ENCODE measurements at places on chromosomes 3 and 15.

GRCh38 chr3:64336488-64336887 is 111.2 kb upstream of the PRICKLE2 start:
- no peak for DNase-seq

DNA sequence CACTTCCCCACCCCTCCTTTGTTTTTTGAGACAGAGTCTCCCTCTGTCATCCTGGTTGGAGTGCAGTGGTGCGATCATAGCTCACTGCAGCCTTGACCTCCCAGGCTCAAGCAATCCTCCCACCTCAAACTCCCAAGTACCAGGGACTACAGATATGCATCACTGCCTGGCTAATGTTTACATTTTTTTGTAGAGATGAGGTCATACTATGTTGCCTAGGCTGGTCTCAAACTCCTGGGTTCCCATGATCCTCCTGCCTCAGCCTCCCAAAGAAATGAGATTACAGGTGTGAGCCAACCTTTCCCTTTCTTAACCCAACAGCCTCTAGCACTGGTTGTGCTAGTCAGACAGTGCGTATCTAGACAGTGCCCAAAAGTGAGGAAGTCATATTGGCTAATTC is 6.4 kb upstream of the GATM start:
- no peak for DNase-seq

- DNase-seq = no peak
These were observed 2.4 kb upstream of the C3orf20 start for GRCh38 chr3:14672588-14672987.

- DNase-seq = no peak
These were observed 4.6 kb upstream of the P2RY14 start for GRCh38 chr3:151282921-151283320.

GRCh38 chr3:120214176-120214575 is 70.8 kb downstream of the GPR156 start:
- no peak for DNase-seq

GRCh38 chr3:12318758-12319621 is 30.1 kb downstream of the PPARG start:
- DNase-seq = no peak

DNA sequence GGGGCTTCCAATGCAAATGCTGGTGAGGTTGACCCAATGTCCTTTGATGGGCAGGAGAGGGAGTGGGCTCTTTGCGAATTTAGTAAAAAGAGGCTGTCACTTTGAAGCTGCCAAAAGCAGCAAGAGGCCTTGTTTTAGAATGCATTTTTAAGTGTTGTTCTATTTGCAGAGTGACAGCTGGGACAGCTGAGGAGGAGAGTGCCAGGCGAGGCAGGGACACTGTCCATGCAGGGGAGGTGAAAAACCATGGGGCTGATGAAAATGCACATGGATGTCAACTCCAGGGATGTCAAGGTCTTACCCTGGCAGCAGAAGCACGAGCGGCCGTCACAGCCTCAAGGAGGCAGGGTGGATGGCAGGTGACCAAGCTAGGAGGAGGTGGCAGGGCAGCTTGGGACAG is 279.8 kb downstream of the ADAMTS17 start:
- DNase-seq = no peak

DNA sequence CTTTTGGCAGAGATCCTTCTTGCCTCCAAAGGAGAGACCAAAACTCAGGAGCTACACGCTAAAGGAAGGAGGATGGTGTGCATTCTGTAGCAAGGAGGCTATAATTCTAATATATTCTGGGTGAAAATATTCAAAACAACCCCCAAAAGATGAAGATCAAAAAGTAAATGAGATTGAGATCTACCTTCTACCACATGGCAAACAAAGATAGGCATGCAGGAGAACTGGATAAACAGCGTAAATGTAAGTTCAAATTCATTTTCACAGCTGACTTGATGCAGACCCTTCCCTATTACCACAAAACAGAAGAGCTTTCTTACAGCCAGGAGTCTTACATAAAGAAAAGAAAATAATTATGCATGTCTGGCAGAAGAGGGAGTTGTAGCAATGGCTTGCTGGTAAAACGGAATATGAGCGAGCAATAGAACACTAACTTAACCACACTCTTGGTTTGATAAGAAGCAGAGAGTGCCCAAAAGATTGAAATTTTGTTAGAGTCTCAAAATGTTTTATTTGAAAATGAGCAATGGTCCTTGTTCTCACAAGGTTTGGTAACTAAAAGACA is 272.7 kb downstream of the MECOM start:
- DNase-seq = no peak
